ENCODE measurements at places on chromosomes 6 and 20.

- no peak for DNase-seq
These were observed 18.7 kb upstream of the TBC1D32 start for GRCh38 chr6:121352941-121353340.

GRCh38 chr20:25081065-25081729 is 744 bp downstream of the VSX1 start:
- DNase-seq: no peak

DNA sequence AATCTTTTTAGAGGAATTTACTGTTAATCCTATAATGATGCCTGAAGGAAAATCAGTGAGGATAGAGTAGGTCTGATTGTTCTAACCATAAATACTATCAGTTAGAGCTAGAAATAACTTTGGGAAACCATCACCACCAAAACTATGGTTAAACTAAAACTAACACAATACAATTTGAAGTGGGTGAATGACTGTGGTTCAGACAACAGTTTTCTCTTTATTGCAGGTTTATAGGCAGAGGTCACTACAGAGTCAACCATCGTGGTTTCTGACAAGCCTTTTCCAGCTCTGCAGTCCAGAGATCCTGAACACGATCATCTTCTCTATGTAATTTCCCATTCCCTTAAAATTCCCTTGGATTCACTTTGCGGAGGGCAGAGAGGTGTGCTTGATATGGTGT is 134.3 kb downstream of the IBTK start:
- DNase-seq: no peak

GRCh38 chr6:75633045-75633444 is 31.4 kb downstream of the SENP6 start:
- DNase-seq: no peak

GRCh38 chr6:166334878-166335277 is 7.5 kb downstream of the SFT2D1 start:
- DNase-seq: no peak

DNA sequence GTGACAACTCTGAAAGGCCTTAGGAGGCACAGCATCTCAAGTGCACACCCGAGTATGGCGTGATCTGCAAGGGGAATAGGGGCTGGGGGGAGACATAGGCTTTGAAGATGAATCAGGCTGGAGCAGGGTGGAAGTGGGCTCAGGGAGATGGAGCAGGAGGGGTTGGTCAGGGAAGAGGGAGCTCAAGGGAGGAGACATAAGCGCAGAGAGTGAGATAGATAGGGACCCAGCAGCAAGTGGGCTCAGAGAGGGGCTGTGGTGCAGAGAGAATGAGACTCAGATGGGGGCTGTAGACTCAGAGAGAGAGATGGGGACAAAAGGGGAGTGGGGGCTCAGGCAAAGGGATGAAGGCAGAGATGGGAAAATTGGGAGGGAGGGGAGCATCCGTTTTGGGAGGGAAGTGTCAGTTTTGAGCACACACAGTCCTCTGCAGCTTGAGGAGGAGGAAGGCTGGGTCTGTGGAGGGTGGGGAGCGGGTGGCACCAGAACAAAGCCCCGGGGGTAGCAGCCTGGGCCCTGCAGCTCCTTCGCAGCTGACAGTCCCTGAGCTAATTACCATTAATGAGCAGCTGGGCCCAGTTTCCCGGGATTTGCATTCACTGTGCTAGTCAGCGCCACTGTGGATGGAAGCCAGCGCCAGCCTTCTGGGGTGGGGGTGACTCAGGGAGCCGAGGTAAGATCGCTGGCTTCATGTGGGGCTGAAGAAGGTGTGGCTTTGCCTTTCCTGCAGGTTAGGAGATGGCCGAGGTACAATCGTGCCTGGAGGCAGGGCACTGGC is 18.7 kb downstream of the SRXN1 start:
- no peak for DNase-seq

DNA sequence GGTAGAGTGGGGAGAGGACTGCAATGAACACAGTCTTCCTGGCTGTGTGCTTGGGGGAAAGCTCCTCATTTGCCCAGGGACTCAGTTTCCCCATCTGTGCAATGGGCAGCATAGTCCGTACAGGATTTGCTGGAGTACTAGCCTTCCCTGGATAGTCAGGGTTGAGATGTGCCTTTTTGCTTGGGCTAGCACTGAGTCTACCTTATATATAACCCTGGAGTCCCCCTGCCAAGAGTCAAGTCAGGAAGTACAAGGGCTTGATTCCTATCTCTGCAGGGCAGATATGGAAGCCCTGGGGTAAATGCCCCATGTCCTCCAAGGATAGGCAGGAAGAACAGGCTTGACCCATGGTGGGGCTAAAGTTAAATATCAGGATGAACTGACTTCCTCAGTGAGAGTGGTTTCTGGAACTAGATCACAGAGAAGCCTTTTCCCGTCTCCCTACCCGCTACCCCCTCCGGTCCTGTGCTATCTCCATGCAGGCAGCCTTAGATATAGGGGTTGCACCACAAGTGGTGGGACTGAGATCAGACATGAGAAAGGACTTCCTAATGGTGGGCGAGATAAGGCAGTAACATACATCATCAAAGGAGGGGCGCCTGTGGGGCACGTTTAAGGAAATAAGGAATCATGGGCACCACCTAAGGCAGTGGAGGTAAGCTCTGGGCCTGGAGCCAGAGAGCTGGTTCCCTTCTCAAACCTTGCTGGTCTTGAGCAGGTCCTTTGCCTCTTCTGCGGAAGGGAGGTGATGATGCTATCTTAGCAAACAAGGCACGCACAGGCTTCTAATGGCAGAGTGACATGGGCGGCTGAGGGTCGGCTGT is 157.9 kb downstream of the MRPL14 start:
- DNase-seq: no peak

- no peak for DNase-seq
These were observed 88.3 kb downstream of the DLGAP4 start for GRCh38 chr20:36394340-36394965.

DNA sequence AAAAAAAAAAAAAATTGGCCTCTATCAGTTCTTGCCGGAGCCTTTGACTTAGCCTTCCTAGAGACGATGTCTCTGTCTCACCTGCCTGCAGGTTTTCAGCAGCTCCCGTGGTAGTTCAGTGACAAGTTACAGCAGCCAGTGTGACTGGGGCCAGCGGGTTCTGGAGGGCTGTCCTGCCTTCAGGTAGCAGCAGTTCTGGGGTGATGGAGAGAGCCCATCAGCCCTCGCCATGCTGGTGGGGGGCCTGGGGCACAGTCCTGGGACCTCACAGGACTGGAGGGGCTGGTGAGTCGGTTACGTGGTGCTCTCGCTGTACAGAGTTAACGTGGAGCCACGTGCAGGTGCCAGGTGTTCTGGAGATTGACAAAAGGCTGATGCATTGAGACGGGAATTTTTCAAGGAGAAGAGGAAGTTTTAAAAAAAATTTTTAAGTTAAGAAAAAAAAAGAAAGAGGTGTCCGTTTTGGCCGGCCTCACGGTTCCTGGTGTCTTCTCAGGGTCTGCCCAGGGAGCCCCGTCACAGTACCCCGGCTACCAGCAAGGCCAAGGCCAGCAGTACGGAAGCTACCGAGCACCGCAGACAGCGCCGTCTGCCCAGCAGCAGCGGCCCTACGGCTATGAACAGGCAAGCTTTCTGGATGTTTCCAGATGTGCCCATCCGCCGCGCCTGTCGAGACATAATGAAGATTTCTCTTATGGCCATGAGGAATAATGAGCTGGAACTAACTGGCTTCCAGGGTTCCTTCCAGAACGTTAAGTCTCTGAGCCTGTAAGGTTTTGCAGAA is 8.6 kb upstream of the MTG2 start:
- no peak for DNase-seq

- no peak for DNase-seq
These were observed 17.0 kb downstream of the NFATC2 start for GRCh38 chr20:51525241-51526105.

DNA sequence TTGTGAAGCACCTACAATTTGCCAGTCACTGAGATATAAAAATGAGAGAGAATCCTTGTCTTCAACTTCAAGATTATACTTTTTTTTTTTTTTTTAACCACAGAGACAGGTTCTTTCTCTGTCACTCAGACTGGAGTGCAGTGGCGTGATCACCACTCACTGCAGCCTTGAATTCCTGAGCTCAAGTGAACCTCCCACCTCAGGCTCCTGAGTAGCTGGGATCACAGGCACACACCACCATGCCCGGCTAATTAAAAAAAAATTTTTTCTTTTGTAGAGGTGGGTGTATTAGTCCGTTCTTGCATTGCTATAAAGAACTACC is 51.6 kb upstream of the PMEPA1 start:
- DNase-seq: no peak
